Bronchial smooth muscle cell (primary cell): ENCODE measurements at places on chromosomes 6 and 20. TPM values are rescaled to one million over a fixed set of nuclear protein-coding genes. Genes with fewer than 3 reads are reported as not detected.

SIRPB2 gene
- total RNA-seq, result not detected in 2 replicates

NKAPL gene
- 0.26 and 2.0 TPM in 2 replicates for total RNA-seq

ANKRD6 gene
- total RNA-seq, result 0.47 and 0.60 TPM in 2 replicates

BLOC1S5 gene
- total RNA-seq, result 13.6 and 14.3 TPM in 2 replicates

CASS4 gene
- total RNA-seq, result 3.0 and 5.0 TPM in 2 replicates

THBS2 gene
- total RNA-seq, result 172 and 213 TPM in 2 replicates
